Activated CD4-positive, alpha-beta T cell treated with anti-CD3 and anti-CD28 coated beads for 24 hours (primary cell): ENCODE measurements at places on chromosomes 16 and 17.
A peak's percentile ranks its signal among the peaks of the same experiment; 100 is the strongest.

GRCh38 chr16:13254998-13255614 lies 353.7 kb downstream of the SHISA9 start:
- no peak for DNase-seq

- DNase-seq, result no peak
Measured at GRCh38 chr17:34393401-34393800, 30.4 kb upstream of the CCL1 start.

- no peak for DNase-seq
Measured at GRCh38 chr17:16937431-16937830, 34.5 kb downstream of the TNFRSF13B start.

GRCh38 chr17:45951941-45952340 lies 47.1 kb upstream of the STH start:
- no peak for DNase-seq

DNA sequence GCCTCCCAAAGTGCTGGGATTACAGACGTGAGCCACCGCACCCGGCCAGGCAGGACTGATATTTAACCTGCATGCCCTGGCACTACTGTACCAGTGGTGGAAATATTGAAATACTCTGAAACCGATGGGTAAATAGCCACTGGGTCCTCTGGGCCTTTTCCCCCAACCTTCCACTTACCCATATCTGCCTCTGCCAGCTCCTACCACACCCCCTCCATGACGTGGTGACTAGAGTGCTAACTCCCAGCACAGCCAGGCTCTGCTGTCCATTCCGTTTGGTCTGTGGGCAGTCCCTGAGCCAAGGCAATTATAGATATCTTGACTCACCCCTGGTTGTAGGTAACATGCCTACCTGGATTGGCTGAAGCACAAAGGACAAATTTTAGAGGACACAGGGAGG lies 187.8 kb downstream of the PRKCB start:
- DNase-seq, result no peak

- DNase-seq, result no peak
Measured at GRCh38 chr17:47304186-47304585, 19.6 kb upstream of the EFCAB13 start.

GRCh38 chr16:58855291-58855863 lies 121.3 kb upstream of the GOT2 start:
- DNase-seq, result no peak

- DNase-seq, result no peak
Measured at GRCh38 chr16:3193221-3194212, 5.5 kb downstream of the OR1F1 start.

DNA sequence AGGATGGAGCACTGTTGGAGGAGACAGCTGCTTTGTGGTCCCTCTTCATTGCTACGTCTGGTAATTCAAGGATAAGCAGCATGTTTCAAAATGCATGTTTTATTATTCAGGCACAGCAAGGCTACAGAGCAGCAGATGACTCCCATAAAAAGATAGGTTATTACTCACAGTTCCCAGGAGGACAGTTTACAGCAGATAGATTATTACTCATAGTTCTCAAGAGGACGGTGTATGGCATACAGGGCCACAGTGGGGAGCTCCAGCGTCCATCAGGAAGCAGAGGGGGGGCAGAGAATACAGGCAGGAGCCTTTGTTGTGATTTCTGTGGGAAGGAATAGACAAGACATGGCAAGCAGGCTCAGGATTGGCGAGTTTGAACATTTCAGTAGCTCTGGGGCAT lies 72.9 kb downstream of the DNAH9 start:
- no peak for DNase-seq

DNA sequence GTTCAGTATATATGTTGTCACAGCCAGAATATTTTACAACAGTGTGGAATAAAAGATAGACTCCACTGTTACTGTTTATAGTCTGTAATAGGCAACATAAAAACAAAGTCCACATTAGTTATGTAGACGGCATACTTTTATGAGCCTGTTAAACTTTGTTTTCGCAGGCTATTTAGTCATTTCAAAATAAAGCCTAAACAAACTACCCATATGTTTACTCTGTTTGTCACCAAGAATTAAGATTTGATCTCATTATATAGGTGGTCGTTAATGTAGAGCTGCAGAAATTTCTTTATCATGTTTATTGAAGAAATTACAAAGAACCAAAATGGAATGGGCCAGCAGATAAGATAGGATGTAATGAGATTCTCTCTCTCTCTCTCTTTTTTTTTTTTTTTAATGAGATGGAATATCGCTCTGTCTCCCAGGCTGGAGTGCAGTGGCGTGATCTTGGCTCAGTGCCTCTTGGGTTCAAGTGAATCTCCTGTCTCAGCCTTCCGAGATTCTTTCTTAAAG lies 943.8 kb upstream of the SOX9 start:
- DNase-seq, result no peak

GRCh38 chr17:4934173-4934979 lies 2.3 kb downstream of the GP1BA start:
- DNase-seq, result no peak

DNA sequence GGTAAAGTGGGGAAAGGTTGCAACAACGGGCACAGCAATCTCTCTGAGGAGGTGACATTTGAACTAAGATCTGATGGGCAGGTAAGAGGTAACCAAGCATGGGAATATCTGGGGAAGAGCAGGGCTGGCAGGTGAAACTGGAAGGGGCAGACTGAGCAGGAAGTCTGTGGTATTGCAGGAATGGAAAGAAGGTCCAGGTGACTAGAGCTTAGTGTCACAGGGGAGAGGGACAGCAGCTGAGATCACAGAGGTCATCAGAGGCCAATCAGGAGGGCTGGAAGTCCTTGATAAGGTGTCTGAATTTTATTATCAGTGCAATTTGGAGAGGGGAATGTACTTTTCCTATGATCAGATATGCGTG lies 73.3 kb upstream of the DHX40 start:
- no peak for DNase-seq

DNA sequence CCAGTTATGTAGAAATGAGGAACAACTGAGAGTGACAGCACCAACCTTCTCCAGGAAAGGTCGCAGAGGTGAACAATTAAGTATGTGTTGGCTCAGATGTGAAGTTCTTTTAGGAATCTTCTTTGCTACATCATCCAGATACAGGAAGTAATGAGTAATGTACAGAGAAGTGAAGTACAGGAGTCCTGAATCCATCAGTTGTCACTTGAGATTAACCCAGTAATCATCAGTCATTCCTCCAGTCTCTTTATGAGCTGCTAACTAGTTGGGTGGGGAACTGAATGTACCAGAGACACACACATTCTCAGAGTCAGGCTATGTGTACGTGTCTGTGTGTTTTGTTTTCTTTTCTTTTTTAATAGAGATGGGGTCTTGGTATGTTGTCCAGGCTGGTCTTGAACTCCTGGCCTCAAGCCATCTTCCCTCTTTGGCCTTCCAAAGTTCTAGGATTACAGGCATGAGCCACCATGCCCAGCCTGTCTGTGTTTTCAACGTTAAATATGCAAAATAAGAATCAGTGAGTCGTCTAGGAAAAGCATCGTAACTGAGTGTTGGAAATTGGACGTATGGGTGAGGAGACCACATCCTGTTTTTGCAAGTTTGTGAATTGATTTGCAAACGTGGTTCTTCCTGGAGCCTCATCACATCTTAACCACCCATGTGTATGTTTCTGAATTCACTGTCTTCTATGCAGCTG lies 19.9 kb downstream of the ZNF200 start:
- no peak for DNase-seq

DNA sequence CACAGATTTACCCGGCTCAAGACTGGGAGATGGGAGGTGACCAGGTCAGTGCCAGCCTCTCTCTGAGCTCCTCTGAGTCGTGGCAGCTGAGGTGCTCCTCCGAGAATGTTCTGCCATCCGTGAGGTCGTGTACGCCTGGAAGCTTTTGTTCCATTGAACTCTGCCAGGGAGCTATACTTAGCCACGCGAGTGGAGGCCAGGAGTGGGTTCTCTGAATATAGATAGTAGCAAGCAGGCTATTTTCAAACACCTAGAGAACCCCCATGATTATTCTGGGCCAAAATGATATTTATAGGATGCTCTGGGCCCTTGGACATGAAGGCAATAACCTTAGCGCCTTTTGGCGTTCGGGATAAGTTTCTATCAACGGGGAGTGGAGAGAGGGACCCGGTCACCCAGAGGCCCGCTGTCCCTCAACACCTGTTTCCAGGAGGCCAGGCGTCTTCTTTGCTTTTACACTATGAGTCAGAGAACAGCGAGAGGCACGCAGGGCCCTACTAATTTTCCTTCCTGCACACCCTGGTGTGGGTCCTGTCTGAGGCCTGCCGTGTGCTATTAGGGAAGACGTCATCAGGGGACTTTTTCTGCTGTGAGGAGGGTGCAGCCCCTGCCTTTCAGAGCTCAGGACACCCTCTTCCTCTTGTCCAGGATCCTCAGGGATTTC lies 11.0 kb upstream of the MVD start:
- no peak for DNase-seq

- no peak for DNase-seq
Measured at GRCh38 chr17:78268951-78269905, 37.8 kb downstream of the TMEM235 start.

- DNase-seq, result no peak
Measured at GRCh38 chr17:860805-861204, 78.7 kb downstream of the MRM3 start.

- no peak for DNase-seq
Measured at GRCh38 chr16:86901483-86901882, 323.1 kb downstream of the FOXL1 start.

DNA sequence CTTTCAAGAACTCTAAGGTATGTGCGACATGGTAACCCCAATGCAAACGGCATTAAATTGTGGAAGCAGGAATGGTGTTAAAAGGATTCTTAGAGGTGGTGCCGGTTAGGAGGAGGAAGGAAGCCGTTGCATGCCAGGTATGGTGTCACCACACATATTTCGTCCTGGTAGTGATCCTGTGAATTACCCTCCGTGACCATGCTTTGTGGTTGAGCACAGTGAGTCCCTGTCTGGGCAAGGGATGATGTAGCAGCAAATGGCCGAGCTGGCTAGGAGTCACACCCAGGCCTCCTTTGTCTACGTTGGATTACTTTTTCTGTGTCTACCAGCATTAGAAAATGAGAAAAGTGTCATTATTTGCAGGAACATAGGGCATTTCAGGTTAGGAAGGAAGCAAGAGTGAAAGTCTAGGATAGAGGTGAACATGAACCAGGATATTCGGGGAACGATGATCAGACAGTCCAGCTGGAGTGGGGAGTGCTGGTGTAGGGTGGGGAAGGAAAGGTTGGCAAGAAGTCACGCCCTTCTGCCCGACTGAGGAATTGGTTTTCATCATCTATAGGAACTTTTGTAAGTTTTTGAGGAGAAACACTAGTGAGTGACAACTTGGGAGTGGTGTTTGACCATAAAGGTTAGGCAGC lies 123.5 kb downstream of the PRKCA start:
- no peak for DNase-seq

DNA sequence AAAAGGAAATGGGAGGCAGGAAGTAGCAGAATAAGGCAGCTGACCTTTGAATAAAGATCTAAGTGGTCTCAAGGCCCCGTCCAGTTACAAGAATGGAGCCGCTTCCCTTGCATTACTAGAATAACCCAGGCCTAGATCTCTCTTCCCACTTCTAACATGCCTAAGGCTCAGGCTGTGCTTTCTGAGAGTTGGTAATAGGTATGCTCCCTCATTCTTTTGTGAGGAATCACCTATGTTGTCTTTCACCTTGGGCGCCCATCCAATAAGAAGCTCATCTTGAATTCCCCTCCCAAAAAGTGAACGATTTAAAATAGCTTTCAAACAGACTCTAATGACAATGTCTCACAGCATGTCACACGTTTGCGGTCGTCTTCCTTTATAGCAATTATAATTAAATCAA lies 101.2 kb downstream of the KCNJ2 start:
- no peak for DNase-seq

- no peak for DNase-seq
Measured at GRCh38 chr16:11915114-11915643, 577 bp downstream of the GSPT1 start.

GRCh38 chr16:46973996-46974324 lies 486 bp upstream of the DNAJA2 start:
- no peak for DNase-seq

DNA sequence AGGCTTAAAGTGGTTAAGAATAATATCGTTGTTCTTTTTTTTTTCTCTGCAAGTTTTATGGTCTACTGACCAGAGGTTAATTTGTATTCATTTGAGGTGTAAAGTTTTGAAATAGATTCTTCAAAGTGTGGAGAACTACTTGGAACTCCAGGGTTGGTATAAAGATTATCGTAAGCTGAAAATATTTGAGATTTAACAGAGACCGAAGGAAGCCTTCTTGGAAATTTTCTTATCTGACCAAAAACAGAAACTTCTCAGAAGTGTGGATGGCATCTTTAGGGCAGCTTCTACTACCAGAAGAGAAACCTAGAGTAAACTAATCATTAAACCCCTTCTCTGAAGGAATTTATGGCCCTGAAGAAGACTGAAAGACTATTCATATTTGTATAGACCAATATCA lies 206.8 kb upstream of the MON1B start:
- no peak for DNase-seq

GRCh38 chr16:86959091-86959651 lies 358.0 kb downstream of the C16orf95 start:
- DNase-seq, result no peak

DNA sequence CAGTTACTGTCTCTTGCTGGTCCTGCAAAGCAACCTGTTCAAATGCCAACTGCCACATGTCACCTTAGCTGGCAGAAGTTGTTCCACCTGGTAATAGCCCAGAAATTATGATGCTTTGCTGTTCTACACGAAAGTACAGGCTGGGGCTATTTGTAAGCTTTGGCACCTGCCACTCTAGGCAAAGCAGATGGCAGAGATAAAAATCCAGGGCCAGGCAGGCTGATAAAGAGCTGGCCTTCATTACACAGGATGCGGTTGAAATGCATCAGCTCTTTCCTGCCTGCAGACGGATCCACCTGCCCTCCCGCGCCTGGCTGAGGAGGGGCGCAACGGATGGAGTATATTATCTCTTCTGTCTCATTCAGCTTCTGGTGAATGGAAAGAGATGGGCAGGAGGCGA lies 29.3 kb upstream of the KDM8 start:
- no peak for DNase-seq

DNA sequence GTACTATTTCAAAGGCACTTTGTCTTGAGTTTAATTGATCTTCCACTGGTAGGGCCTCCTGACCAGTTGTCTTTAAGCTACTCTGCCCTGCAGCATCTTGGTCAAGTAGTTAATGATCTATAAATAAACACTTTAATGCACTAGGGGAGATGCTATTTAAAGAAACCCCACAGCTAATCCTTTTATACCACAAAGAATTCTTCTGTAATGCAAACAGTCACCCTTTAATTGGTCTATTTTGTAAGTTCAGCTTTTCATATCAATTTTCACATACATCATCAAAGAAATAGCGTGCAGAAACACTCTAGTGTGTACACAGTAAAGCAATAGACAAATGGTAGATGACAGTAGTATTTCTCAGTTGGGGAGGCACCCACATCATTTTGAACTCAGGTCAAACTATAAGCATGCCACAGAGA lies 70.3 kb downstream of the PMP22 start:
- no peak for DNase-seq

GRCh38 chr16:17038415-17038814 lies 432.3 kb downstream of the XYLT1 start:
- no peak for DNase-seq

GRCh38 chr17:7436556-7437368 lies 1.5 kb downstream of the TMEM102 start:
- DNase-seq, result peak; percentile 68

DNA sequence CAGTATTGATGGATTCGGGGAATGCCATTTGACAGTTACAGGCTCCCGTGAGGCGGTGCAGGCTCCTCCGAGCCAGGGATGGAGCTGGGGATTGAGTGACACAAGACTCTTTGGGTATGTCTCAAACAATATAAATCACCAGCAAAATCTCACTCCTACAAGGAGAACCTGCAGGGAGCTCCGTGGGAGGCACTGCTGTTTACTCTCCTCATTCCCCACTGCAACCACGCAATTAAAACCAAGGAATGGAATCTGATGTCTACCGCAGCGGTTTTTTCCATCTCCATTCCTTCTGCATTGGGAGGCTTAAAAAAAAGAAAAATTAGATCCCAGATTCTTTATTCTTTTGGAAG lies 157.9 kb downstream of the WWOX start:
- DNase-seq, result no peak
